NCI-H1694 (cell line): ENCODE measurements at places on chromosomes 12 and 14.

DNA sequence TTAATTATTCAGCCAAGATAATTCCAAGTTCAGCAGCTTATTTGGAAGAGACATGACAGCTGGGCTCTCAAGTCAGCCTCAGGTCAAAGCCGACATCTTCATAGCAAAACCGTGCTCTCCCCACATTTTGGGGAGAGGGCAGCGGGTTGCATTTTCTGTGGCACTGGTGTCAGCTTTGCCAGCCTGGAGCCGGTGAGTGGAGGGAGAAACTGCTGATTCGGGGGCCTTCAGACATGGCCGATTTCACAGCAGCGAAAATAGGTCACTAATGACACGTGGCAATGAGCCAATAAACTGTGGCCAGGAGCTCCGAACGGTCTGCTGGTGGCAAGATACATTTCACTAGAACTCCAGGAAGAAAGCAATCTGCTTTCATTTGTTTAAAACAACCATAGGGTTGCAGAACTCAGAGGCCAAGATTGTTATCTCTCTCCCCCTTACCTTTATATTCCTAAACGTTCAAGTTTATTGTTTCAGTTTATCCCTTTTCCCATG lies 173.2 kb downstream of the CAND1 start:
- DNase-seq, result peak; percentile 28

- DNase-seq, result no peak
Measured at GRCh38 chr12:115194857-115195256, 510.9 kb upstream of the TBX3 start.

DNA sequence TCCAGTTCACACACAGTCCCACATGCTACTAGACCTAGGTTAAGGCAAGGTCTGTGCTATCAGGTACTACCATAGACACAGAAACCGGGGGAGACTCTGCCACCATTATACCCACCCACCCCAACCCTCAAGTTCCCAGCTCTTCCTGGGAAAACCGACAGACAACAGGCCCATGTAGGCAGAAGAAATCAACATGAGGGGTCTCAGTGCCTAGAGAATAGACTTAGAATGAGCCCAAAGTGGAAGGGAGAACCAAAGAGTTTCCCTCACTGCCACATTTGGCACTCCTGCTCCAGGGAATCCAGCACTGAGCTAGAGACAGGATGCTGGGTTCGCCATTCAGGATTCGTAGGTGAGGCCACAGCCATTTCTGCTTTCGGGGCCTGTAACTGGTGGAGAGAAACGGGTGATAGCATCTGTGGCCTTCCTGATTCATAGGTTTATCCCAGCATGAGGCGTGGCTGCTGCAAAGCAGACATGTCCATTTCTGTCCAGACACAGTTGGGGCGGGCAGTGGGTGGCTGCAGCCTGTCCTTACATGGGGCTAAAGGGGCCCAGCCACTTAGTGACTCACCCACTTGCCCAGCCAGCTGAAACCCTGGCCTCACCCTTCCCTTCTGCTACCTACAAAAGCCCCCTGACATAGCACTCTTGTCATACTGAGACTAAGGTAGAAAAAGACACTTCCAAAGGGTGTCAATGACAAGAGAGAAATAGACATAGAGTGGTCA lies 69.4 kb downstream of the IRF2BPL start:
- DNase-seq, result no peak

- no peak for DNase-seq
Measured at GRCh38 chr14:99325591-99325990, 53.6 kb upstream of the BCL11B start.

GRCh38 chr12:90833228-90833627 lies 121.7 kb downstream of the CCER1 start:
- no peak for DNase-seq

DNA sequence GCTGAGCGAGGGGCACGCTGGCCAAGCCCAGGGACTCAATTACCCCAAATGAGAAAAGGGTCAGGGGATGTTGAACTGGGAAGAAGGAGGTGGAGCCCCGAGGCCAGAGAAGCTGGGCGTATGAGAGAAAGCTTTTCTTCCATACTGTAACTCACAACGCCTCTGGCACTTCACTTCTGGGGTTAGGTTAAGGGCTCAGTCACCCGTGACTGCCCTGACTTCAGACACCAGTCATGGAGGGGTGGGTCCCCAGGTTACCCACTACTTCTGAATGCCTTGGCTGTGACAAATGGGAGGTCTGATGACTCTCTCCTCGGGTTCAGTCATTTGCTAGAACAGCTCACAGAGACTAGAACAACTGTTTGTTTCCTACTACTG lies 5.5 kb upstream of the GPR132 start:
- no peak for DNase-seq

DNA sequence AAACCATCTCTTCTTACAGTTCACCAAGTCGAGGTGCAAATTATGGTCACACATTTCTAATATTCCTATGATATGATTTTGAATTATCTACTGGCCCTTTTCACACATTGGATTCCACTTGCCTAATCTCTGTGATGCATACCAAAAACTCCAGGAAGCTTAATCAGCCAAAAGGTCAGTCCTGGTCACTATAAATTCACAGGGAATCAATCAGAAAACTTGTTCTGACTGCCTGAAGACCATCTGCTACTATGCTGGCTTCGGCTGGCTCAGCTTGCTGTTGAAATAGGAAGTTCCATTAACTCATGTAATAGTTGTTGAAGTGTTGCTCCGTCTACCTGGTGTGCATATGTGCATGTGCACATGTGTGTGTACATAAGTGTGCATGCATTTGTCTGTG lies 142.8 kb upstream of the FLRT2 start:
- no peak for DNase-seq

- DNase-seq, result no peak
Measured at GRCh38 chr12:9721394-9722092, 11.4 kb downstream of the CLECL1 start.

- DNase-seq, result peak; percentile 10
Measured at GRCh38 chr14:97788364-97788763, 991.2 kb downstream of the VRK1 start.

GRCh38 chr12:57242691-57243454 lies 8.1 kb downstream of the STAC3 start:
- DNase-seq, result peak; percentile 85

DNA sequence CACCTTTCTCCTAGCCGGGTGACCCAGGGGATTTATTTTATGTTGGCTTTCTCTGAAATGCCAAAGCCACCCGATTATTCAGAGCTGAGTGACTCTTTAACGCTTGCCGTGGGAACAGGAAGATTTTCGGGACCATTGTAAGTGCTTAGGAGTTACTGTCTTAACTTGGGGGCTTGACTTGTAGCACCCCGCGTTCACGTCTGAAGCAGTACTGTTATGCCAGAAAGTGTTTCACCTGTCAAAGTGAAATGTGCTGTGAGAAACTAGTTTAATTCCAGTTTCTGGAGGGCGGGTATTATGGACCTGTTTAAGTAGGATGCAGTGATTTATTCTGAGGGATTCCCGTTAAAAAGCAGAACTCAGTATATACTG lies 218 bp downstream of the LYSET start:
- no peak for DNase-seq

- peak; percentile 31 for DNase-seq
Measured at GRCh38 chr14:21066882-21067502, 3.1 kb upstream of the ARHGEF40 start.

- DNase-seq, result no peak
Measured at GRCh38 chr14:64806862-64807495, 72.7 kb downstream of the SPTB start.

DNA sequence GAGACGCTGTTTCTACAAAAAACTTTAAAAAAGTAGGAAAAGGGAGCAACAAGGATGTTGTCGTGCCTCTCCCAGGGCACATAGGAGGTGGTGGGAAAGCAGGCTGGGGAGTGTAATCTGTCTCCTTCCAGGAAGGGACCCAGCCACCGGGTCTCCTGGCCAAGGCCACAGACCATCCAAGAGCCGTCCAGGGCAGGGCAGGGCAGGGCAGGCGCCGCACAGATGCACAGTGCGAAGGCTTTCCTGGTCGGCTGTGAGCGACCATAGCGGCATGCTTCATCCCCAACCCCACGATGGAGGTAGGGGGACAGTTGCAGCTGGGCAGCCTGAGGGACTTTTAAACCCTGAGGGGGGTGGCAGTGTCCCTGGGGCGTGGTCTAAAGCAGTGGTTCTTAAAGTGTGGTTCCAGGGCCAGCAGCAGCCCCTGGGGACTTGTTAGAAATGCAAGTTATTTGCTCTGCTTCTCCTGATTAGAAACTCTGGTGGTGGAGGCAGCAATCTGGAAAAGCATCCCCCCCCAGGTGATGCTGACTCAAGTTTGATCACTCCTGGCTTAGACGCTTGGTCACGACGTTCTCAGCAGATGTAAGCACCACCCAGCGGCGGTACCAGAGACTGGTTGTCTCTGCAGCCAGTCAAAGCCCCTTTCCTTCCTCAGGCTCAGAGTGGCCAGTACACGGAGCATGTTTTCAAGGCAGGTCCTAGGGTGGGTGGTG lies 197.4 kb upstream of the PRMT8 start:
- no peak for DNase-seq

DNA sequence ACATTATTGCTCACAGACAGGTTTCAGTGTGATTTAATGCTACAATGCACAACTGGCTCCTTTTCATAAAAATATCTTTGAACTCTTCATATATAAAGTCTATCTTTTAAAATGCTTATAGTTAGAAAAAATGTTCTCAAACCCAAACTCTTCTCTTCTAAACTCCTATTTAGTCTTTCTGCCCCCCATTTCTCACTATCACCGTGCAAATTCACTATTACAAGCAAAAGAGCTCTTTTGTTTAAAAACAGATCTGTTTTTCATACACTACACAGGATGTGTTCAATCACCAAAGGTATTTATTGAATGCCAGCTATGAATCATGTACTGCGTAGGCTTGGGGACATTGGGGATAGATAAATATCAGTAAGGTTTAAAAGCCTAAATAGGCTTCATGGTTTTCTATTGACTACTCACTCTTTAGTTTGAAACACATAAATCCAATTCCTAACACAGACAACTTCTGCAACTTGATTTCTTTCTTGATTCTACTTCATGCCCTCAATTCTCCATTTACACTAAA lies 692.3 kb downstream of the C12orf50 start:
- no peak for DNase-seq

DNA sequence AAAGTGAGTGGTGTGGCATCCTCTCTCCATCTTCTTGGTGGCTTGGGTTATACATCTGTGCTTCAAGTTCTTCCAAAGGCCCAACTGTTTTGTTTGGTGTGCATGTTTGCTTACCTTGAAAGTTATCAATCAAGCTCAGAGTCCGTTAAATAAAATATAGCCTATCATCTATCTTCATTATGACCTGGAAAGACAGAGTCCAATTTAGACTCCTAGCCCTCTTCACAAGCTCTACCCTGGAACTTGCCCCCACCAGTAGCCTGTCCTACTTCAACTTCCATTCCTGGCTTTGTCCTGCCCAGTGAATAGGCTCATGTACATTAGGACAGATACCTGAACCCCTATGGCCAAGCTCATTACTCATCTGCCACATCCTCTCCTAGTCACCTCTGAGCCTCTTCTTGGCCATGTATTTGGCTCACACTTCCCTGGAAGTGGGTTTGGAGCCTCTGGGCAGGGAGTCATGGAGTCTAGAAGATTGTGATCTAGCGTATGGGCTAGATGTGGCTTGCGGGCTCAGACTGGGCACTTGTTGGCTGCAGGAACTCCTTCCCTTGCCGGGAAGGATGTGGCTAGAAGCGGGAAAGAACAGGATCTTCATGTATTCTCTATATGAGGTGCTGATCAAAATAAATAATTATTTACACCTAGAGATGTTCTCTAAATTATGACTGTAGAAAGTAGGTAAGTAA lies 6.4 kb upstream of the SSTR1 start:
- no peak for DNase-seq

DNA sequence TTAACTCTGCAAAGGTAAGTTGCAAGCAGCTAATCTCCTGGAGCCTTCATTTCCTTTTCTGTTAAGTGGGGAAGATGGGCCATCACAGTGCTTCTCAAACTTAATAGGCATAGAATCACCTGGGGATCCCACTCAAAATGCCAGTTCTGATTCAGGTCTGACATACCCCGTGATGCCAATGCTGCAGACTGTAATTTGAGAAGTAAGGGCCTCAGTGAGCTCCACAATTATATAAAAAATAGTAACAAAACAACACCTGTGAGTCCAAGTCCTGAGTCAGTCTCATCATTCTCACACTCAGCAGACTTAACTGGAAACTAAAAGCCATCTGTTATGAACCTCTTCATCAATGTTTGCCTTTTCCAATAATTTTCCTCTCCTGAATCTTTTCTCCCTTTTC lies 10.8 kb upstream of the PSMA6 start:
- DNase-seq, result no peak

GRCh38 chr12:57229046-57229633 lies 371 bp upstream of the SHMT2 start:
- DNase-seq, result no peak

- no peak for DNase-seq
Measured at GRCh38 chr12:94122591-94122990, 25.8 kb upstream of the PLXNC1 start.

GRCh38 chr12:117334051-117334450 lies 27.4 kb downstream of the NOS1 start:
- no peak for DNase-seq

DNA sequence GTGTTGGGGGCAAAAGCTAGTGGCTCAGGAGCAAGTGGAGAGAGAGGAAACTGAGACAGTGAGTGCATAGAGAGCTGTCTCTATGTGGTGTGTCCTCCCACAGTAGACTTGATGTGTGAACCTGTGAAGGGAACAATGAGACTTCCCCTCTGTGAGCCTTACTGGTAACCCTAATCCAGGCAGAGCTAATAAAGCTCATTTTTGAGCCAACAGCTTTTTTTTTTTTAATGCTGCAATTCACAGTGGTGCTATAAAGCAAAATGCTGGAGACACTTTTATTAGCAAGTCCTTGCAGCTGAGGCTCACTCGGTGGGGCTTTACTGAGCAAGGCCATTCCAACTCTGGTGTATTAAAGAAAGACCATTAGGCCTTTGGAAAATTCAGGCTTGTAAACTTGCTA lies 26.9 kb downstream of the FBXW8 start:
- no peak for DNase-seq

- no peak for DNase-seq
Measured at GRCh38 chr12:107287436-107288413, 194.4 kb upstream of the CRY1 start.

GRCh38 chr14:54387328-54387727 lies 9.5 kb upstream of the CDKN3 start:
- no peak for DNase-seq

DNA sequence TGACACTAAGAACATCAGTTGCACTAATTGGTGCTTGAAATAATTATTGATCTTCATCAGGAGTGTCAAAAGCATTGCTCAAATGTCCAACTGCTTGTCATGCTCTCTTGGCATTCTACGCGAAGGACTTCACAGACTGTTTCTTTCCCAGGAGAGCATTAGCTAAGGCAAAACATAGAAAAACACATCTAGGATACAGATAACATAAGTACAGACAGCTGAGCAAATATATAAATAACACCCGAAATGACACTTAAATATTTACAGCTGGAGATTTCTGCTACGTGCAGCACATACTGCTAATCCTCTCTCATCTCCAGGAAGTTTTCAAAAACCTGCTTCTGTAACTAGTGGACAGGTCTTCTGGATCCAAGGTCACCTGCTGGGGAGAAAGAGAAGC lies 120.0 kb upstream of the PRMT8 start:
- no peak for DNase-seq

DNA sequence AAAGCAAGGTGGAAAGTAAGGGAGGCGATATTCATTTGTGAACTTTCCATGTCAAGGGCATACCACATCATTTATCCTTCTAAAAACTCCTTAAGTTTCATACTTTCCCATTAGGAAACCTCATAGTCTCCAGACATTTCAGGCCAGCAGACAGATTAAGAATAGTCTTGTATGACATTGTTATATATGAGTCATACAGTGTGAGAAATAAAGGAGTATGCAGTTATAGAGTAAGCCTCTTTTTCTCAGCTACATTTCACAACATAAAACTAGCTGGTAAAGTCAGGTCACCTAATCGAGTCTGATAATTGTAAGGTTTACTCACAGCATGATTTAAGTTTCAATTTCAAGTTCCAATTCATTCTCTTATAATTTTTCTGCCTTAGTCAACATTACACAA lies 164.3 kb downstream of the GRIP1 start:
- DNase-seq, result no peak
